ENCODE measurements at places on chromosomes 4 and X.

DNA sequence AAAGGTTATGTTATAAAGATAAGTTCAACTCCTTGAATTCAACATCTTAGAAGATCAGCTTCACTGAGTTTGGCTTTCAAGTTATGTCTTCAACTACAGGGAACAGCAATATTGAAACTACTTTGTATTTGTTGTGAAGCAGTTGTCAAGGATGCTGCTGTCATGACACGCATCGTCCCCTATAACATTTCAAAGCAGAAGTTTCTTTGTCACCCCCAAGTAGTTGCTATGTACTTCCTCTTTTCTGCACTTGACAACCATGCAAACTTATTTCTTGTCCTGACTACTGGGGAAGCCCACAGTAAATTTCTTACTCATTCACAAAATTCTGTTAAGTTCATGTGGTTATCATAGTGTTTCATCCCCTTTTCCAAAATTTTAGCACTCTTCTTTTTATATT lies 14.3 kb downstream of the ANTXR2 start:
- DNase-seq: no peak

GRCh38 chrX:27380163-27380845 lies 82.8 kb downstream of the PPP4R3C start:
- no peak for DNase-seq

GRCh38 chrX:37976153-37976552 lies 30.2 kb upstream of the SYTL5 start:
- DNase-seq: no peak

DNA sequence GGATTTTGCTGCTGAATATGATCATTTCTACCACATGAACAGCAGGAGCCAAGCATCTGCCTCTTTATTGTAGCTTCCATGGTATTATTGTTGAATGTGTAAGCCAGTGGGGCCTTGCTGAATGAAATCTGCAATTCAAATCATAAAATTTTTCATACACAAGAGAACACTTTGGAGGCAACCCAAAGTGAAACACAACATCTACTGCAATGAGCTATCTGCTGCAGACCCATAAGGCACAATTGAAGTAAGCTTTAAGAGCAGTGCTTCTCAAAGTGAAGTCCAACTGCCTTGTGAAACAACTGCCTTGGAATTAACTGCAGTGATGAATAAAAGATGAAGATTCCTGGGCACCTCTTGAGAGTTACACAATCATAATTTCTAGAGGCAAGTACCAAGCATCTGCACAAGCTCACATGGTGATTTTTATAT lies 626.3 kb upstream of the INTU start:
- DNase-seq: no peak

GRCh38 chr4:17206829-17207801 lies 304.8 kb downstream of the QDPR start:
- no peak for DNase-seq

DNA sequence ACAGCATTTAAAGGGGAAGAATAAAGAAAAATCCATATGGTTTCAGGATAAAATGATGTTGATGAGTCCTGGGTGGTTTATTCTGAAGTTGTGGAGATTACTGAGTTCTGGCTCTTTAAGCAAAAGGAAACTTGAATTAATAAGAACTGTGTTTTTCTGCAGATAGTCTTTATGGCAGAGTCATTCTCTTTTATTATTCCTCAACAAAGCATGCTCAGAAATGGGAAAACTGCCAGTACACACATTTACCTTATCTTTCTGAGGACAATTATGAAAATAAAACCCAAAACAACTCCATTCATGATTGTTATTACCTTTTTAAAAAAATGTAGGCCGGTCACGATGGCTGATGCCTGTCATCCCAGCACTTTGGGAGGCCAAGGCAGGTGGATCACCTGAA lies 58.5 kb downstream of the ADD1 start:
- DNase-seq: no peak

GRCh38 chr4:158193171-158193749 lies 17.0 kb upstream of the TMEM144 start:
- no peak for DNase-seq

DNA sequence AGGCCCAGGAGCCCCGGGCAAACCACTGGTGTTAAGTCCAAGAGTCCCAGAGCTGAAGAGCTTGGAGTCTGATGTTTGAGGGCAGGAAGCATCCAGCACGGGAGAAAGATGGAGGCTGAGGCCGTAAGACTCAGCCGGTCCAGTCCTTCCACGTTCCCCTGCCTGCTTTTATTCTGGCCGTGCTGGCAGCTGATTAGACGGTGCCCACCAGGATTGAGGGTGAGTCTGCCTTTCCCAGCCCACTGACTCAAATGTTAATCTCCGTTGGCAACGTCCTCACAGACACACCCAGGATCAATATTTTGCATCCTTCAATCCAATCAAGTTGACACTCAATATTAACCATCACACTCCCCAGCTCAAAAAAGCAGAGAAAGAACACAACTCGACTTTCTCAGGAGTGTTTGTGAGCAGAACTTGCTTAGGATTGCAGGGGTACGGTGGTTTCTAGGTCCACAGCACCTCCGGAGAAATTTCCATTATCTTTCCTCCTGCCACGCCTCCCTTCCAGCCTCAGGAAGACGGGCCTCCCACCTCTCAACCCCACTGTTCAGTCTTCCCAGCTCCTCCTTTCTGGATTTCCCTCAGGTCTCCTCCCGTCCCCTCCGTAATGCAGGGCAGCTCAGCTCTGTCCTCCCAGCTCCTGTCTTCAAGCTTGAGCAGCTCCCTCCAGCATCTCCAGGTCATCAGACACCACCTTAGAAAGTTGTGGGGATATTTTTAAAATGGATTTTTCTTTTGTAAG lies 13.3 kb upstream of the TMEM271 start:
- no peak for DNase-seq

- no peak for DNase-seq
Measured at GRCh38 chr4:175970724-175971123, 94.9 kb upstream of the WDR17 start.

GRCh38 chr4:24937917-24938281 lies 25.1 kb upstream of the CCDC149 start:
- DNase-seq: no peak

GRCh38 chr4:176320976-176321361 lies 1.2 kb downstream of the SPCS3 start:
- DNase-seq: no peak

- DNase-seq: no peak
Measured at GRCh38 chrX:13201605-13202219, 118.1 kb downstream of the ATXN3L start.

DNA sequence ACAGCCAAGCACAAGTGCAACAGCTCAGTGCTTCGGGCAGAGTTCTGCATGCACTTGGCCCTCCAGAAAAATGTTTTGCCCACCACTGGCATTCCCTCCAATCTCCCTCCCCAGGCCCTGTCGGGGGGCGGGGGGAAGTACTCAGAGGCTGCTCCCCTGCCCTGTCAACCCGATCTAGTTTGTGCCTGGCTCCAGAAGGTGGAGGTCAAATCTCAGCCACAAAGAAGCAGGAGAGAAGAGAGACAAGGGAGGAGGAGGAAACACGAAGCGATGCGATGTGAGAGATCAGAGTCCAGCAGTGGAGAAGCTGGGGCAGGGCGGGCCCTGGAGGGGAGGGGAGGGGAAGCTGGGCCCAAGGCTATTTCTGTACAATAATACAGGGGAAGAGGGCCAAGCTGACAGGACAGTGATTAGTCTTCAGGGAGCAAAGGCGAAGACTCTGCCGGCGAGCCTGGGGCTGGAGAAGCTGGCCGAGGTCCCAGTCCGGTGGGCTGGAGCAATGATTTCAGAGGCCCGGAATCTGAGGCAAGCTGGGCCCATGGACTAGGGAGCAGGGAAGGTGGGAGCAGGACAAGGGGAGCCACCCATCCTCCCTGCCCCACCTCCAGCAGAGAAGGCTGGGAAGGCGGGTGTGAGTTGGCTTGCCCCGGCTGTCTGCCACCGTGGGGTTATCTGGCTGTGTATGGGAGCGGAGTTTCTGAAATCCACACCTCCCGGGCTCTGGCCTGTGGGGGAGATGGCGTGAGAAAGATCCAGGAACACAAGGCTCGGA lies 167.1 kb downstream of the EFNB1 start:
- DNase-seq: no peak

GRCh38 chrX:43655151-43656004 lies 721 bp upstream of the MAOA start:
- DNase-seq: no peak

DNA sequence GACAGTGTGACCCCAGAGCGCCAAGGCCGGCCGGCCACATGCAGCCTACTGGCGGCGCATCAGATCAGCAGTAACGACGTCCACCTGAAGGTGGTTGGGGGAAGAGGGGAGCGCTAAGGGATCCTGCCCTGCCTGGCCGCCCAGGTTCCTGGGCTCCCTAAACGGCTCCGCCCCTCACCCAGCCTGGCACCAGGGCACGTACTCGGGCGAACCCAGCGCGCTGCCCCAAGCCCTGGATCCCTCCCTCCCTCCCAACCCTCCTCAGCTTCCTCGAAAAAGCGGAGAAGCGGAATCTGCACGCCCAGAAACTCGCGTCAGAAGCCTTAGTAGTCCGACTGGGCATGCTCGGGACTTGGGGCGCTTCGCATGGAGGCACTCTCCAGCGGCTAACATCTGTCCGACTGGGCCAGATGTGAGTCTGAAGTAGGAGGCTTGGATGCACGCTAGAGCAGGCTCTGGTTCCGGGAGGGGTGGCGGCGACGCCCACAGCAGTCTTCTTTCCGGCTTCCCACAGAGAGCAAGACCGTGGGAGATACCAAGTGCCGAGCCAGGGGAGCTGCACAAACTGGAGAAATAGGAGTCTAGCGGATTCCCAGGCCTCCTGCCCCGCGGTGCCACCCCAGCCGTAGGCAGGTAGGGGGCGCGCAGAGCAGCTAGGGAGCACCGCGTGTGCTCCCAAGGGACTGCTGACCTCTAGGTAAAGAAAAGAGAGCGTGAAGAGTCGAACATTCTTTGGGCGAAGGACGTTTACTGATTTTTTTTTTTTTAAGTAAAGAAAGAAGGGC lies 114.3 kb upstream of the TEX13C start:
- no peak for DNase-seq

- DNase-seq: no peak
Measured at GRCh38 chr4:4762909-4763821, 96.3 kb upstream of the MSX1 start.

GRCh38 chr4:114384629-114385028 lies 214.0 kb upstream of the UGT8 start:
- DNase-seq: no peak

DNA sequence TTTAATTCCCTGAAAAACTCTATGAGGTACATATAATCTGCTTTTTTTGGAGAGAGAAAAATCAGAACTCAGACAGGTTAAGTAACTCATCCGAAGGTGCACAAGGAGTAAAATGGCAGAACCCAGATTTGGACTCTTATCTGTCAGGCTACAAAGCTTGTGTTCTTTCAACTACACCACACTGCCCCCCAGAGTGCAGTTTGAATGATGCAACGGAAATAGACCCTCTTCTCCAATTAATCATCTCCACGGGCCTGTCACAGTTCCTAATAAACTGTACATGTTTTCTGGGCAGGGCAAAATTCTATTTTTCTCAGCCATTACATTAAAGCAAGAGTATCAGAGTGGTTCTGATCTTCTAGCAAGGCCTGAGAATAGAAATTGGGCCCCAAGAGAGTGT lies 35.3 kb upstream of the DCX start:
- no peak for DNase-seq

DNA sequence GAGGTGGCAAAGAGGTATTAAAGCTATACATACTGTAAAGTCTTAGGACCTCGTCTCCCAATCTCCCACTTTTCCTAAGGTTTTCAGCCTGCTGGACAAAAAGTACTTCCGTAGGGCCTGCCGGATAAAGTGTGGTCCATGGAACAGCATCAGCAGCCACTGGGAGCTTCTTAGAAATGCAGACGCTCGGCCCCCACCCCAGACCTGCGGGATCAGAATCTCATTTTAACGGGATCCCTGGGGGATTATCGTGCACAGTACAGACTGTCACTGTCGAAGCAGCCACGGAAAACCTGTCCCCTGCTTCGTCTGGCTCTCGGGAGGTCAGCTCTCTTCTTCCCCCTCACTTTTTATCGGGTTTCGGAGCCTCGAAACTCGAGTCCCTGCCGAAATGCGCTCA lies 802 bp downstream of the ADGRG2 start:
- no peak for DNase-seq
